ENCODE measurements at places on chromosomes 6 and 20.

GRCh38 chr6:2839195-2839981 is 2.3 kb downstream of the SERPINB1 start:
- peak; percentile 67 for DNase-seq

DNA sequence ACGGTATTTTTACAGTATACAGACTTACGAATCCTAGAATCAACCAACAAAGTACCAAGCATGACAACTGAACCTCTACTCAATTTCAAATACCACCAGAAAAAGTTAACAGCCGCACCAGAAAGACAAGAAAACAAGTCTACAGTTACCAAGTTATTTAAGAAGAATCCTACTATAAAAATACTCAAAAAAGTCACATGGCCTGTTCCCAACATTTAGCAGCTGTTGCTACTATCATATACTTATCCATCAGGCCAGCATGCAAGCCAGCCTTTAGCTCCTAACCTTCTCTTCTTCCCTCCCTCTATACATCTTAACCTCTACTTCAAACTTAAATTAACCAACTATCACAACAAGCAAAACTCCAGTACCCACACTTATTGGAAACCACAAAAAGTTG is 1.9 kb downstream of the SYNCRIP start:
- peak; percentile 12 for DNase-seq

GRCh38 chr6:129342796-129343195 is 367.2 kb downstream of the ARHGAP18 start:
- peak; percentile 16 for DNase-seq

DNA sequence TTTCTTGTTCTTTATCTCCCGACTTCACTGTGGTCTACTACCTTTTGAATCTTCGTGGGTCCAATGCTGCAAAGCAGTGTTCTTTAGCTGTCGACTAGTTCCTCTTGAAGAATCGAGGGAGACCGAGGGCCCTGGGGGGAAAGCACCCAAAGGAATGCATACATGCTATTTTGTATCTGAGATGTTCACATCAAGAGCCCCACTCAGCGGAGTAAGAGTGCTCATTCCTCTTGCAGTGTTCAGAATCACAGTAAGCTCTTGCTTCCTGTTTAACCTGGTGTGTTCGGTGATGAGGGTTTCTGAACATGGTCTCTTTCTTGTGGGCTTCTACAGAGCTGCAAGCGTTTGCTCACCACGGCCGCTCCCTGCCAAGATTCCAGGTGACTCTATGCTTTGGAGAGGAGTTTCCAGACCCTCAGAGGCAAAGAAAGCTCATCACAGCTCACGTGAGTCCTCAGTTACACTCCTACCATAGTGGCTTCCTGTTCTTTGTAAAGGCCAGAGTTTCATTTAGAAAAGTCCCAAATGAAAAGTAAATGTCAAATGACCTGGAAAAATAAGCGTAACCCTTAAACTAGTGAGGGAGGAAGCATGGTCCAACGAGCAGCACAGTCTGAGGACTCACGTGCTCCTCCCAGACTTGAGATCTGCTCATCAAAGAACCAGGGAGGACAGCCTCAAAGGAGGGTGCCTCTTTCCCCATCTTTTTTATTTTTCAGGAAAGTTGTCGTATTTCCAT is 13.3 kb downstream of the IRF4 start:
- DNase-seq: no peak

DNA sequence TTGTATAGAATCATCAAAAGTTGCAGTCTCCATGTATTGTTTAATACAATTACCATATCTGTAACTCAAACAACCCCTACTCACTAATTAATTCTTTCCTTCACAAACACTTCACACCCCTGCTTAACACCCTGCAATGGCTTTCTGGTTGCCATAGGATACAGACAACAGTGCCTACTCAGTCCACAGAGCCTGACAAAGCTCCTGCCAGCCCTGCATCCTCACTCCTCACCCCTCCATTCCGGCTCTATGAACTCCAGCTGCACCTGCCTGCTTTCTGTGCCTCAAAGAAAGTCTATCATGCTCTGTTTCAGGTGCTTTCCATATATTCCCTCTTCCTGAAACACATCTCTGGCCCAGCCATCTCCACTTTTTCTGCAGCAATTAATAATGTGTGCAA is 253.4 kb downstream of the HACE1 start:
- no peak for DNase-seq

DNA sequence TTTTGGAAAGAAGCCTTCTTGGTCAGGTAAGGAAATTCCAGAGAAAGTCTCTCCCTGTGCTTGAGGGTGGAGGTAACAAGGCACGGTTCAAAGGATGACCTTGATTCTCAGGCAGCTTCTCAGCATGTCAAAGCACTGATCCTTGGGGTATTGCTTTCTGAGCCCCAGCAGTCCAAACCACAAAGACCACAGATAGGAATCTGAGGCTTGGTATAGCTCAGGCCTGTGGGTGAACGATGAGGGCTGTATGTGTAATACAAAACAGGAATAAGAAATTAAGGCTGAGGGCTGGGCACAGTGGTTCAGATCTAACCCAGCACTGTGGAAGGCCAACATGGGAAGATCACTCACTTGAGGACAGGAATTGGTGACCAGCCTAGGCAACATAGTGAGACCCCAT is 70.2 kb upstream of the SLC22A1 start:
- DNase-seq: no peak

DNA sequence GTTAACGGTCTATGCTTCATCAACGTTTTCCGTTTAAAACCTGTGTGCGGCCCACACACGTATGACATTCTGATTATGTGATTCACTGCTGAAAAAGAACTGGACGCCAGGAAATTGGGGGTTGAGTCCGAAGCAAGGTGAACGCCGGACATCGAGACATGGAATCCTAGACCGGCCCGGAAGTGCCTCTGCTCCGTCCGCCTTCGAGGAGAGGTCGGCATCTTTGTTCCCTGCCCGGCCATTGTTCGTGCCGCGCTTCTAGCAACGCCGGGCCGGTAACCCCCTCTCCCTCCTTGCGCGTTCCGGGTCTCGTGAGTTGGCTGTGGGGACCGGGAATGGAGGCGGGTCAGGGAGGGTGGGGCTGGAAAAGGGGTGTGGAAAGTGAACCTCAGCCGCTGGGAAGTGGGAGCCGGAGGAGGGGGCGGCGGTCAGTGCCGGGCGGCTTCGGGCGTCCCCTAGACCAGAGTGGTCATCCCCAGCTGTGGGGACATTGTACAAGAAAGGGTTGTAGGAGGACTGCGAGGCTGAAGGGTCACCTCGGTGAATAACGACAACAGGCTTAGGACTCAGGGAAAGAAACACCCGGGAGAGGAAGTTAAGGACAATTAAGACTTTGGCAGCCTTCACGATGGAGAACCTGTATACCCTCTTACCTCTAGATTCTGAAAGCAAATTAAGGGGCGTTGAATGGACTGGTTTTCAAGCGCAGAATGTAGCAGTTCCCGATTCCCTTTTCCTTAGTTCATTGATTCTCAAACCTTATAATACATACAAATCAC is at the start of gene ZSCAN9:
Gene ZSCAN9 (plus strand): TSS at position 220 of the 779 bp plus-strand sequence. CDS start 1,810 bp downstream, outside the sequence.
- DNase-seq: peak; percentile 92

- DNase-seq: peak; percentile 82
Observed at GRCh38 chr6:154292855-154293519, 63.6 kb downstream of the IPCEF1 start.

GRCh38 chr6:47096211-47096895 is 54.2 kb upstream of the ADGRF1 start:
- DNase-seq: no peak

GRCh38 chr6:111604259-111605099 is 1.2 kb downstream of the TRAF3IP2 start:
- peak; percentile 91 for DNase-seq

GRCh38 chr20:18430172-18430826 is 36.5 kb downstream of the DZANK1 start:
- DNase-seq: no peak

GRCh38 chr20:1801929-1802306 is 93.3 kb upstream of the SIRPA start:
- DNase-seq: no peak

DNA sequence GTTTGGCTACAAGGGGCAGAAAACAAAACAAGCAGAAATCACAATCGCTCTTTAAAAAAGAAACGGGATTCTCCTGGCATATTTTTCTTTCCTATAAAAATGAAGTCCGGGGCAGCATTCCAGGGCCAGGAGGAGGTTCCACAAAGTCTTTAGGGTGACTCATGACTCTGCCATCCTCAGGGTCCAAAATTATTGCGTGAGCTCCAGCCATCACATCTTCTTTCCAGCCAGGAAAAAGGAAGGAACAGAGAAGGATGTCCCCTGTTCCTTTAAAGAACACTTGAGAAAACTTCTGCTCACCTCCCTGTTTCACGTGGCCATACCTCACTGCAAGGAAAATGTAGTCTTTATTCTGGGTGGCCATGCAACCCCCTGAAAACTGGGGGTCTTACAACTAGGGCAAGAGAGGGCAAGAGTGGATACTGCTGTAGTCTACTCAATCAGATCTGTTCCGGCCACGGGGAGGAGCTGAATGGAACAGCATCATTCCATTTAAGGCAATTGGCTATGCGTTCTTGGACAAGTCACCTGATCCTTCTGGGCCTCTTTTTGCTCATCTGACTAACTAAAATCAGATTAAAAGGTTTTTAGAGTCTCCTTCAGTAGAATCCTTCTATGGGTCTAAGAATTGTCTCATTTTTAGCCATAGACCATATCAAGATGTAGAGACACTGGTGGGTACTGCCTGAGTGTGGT is 49.4 kb downstream of the CTCFL start:
- DNase-seq: no peak

DNA sequence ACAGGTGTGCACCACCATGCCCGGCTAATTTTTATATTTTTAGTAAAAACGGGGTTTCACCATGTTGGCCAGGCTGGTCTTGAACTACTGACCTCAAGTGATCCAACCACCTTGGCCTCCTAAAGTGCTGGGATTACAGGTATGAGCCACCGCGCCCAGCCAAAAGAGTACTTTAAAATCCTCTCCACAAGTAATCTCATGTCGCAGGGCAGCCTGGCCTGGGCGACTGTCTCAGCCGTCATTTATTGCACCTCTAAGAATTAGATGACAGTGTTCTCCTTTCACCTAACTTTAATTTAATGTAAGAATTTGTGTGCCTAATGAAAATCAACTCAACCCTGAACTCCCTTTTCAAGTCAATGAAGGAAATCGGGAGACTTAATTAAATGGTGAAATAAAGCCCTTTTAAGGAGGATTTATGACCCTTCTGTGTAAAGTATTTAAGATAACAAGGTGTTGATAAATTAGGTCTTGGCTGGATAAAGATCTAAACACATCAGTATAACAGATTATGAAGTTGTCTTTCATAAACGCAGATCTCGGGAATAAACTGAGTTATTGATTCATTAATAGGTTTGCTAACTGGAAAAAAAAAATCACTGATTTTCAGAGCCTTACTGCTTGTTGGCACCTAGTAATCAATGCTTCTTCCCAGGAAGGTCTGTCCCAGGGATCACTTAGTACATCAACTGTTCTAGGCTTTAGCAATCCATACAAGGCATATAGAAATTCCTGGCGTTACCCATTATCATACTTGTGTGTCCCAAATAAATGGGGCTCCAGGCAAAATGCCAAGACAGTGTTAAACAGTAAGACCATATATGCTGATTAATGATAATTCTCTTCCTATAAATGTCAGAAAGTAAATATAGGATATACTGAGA is 209.3 kb downstream of the GMDS start:
- no peak for DNase-seq

GRCh38 chr6:110628330-110628729 is 151.9 kb upstream of the SLC22A16 start:
- peak; percentile 83 for DNase-seq

DNA sequence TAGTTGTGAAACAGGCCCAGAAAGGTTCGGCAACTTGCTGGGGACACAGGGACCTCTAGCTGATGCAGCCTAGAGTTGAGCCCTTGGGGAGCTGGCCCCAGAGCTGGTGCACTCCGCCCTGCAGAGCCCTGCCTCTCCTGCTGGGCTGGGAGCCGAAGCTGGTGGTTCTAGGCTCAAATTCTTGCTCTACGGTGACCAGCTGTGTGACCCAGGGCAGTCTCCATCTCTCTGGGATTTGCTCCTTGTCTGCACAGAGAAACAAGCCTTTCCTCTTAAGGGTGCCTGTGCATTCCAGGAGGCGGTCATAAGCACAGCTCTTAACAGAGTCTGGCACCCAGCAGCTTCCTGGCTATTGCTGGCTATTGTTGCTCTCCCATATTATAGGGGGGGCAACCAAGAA is 47.4 kb downstream of the RBM38 start:
- no peak for DNase-seq

DNA sequence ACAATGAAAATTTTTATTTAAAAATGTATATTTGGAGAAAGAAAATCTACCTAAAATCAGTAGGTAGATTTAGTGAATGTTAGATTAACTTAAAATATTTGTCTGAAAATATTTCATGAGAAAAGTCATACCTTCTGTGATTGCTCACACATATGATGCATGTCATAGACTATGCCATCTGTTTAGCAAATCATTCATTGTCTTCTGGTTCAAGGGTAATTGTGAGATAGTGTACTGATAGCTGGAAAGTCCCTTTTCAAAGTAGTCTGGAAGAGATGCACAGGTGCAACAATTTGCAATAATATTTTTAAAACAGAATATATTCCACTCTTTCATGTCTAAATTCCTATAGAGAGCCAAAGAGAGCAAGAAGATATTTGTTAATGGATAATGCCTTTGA is 21.0 kb upstream of the RNF217 start:
- no peak for DNase-seq

- DNase-seq: no peak
Observed at GRCh38 chr6:53584726-53585125, 39.8 kb upstream of the GCLC start.

DNA sequence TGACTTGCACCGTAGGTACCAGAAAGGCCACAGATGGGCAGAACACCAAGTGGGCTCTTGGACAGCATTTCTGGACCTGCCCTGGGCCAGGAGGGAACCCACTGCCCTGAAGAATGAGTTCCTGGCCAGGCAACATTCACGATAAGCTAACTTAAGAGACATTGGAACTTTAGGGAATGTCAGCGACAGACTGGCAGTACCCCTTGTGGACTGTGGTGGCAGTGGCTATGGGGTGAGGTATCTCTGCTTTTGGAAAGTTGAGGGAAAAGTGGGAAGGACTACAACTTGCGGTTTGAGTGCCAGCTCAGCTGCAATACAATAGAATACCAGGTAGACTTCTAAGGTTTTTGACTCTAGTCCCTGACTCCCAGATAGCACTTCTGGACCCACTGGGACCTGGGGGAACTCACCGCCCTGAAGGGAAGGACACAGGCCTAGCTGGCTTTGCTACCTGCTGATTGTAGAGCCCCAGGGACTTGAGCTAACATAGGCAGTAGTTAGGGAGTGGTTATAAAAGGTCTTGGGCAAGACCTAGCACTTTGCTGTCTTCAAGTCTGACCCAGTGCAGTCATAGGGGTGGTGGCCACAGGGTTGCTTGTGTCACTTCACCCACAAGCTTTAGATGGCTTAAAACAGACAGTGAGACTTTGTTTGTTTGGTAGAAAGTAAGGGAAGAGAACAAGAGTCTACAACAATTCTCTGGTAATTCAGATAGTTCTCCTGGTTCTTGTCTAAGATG is 617.6 kb downstream of the COL12A1 start:
- no peak for DNase-seq

GRCh38 chr6:35247642-35248231 is 11.8 kb upstream of the ZNF76 start:
- DNase-seq: no peak

GRCh38 chr6:91678679-91679446 is 1092.0 kb upstream of the MAP3K7 start:
- DNase-seq: no peak

- DNase-seq: no peak
Observed at GRCh38 chr20:1319051-1319450, 9.9 kb downstream of the SDCBP2 start.
